Vagina (tissue), 2 donors: ENCODE measurements at places on chromosomes 6 and 20. TPM values are rescaled to one million over a fixed set of nuclear protein-coding genes. Genes with fewer than 3 reads are reported as not detected.

DNA sequence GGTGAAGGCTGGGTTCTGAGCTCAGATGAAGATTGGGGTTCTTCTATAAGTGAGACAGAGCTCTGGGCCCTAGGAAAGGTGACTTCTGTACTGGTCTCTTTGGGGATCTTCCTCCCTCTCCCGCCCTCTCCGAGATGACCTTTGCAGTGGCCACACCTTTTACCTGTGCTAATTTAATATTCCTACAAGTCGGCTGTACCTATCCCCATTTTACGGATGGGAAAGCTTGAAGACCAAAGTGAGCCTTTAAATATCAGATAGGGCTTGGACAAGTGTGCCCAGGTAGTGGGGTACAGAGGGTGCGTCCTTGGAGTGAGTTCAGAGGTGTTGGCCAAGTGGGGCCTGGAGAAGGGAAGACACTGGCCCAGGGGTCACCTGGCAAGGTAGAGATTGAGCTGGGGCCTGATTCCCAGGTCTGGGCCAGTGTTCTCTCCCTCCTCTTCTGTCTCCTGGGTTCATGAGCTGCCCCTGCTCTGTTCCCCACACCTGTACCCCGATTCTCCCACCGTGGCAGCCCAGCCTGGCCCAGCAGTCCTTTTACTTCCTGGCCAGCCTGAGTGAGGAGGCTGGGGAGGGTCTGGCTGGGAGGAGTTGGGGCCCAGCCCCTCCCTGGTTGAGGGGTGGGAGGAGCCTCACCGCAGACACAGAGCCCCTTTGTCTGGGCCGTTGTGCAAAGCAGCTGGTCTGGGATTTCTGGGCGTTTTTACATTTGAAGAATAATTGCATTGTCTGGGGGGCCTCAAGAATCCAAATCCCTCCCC, 152.1 kb upstream of the RNF24 start:
- DNase-seq, result no peak

GRCh38 chr6:156865019-156865629, 87.9 kb downstream of the ARID1B start:
- no peak for DNase-seq

- no peak for DNase-seq
Measured at GRCh38 chr20:10474606-10475184, 39.6 kb downstream of the SLX4IP start.

GRCh38 chr6:93293460-93293859, 125.9 kb downstream of the EPHA7 start:
- no peak for DNase-seq

DNA sequence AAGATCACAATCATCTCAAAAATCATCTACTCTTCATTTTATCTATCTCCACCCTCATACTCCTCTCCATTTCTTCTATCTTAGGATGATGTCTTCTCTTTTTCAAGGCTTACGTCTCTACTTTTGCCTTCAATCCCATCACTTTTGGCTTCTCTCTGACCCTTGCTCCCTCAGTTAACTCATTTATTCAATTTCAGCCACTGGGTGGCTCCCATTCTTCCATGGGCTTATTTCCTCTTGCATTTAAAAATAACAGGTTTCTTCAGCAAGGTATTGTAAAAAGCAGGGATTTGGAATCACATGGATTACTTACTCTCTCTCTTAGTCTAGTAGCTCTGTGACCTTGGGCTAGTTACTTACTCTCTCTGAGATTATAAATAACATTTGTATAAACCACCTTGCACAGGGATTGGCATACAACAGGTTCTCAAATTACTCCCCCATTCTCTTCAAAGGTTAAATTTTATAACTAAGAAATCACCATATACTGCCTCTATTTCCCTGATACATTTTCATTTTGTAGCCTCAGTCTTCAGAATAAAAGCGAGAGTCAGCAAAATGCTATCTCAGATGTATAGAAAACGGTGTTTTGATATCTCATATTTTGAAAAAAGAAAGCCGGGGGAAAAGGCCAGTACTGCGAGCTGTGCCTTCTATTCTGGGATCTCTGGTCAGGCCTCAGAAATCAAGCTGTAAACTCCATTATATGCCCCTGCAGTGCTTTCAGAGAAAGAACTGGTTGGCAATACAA, 5.5 kb downstream of the ZSCAN12 start:
- DNase-seq, result no peak

Gene SYCP2
- total RNA-seq, result 3.2 TPM
